ENCODE measurements at places on chromosomes 12 and 14. TPM values are rescaled to one million over a fixed set of nuclear protein-coding genes. Genes with fewer than 3 reads are reported as not detected.

RAD51AP1 gene
- 44.6 TPM for total RNA-seq

DNA sequence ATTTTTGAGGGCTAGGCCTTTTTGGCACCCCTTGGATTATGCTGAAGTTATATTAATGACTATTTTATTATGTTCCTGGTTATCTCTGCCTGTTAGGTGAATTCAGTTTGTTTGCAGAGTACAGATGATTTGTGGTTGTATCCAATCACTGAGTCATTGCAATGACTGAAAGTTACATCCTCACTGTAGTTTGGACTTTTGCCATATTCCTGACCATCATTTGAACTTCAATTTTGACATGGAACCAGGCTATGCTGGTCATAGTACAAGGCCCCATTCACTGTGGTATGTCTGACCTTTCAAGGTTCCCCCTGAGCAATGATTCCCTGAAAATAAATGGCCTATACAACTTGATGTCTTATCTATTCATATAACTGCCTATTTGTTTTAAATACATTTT lies 621.0 kb downstream of the CCER1 start:
- H3K4me3 ChIP-seq = no peak overlapping the region
- H3K27ac ChIP-seq = no peak overlapping the region
- no peaks in the 10 kb centered on the region for H3K4me1 ChIP-seq
- H3K27me3 ChIP-seq = peaks cover 2% of the 10 kb centered on the region
- no peaks in the 10 kb centered on the region for H3K36me3 ChIP-seq
- DNase-seq = no peak

DNA sequence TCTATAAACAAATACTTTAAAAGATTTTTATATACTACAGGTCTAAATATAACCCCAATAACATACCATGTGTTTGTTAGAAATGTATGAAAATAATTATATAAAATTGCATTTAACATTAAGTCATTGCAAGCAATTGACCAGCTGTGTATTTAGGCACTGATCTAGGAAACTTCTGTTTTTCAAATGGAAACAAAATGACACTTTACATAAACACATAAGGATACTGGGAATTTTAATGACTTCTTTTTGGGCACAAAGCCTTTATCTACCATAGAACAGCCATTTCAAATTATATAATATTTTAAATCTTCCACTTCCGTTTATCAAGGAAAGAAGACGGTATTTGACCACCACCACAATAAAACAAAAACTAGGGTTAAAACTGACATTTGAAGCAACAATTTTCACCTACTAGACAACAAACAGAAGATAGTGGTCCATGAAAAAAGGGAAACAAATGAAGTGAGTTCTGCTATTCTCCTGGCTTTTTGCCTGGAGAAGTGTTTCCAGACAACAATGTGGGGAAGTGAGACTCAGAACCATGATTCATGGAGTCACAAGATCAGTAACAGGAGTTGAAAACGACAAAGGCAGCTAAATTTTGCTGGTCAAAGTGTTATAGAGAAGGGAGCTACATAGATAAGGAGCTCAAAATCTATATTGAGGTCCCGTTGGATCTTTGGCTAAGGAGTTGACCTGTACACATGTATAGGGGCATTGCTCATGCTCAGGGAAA lies 475.1 kb downstream of the TRHDE start:
- H3K4me1 ChIP-seq = no peaks in the 10 kb centered on the region
- no peak overlapping the region for H3K27ac ChIP-seq
- H3K36me3 ChIP-seq = no peaks in the 10 kb centered on the region
- H3K4me3 ChIP-seq = no peak overlapping the region

CCDC175 gene
- total RNA-seq = not detected

GRCh38 chr12:12741660-12742059 lies 24.5 kb downstream of the CDKN1B start:
- DNase-seq = no peak
- no peaks in the 10 kb centered on the region for H3K27me3 ChIP-seq
- peak overlapping the region; percentile 62 for H3K27ac ChIP-seq
- H3K36me3 ChIP-seq = peaks cover 52% of the 10 kb centered on the region
- peaks cover 45% of the 10 kb centered on the region for H3K4me1 ChIP-seq
